IMR-90 (cell line): ENCODE measurements at places on chromosomes 2 and 18. TPM values are rescaled to one million over a fixed set of nuclear protein-coding genes. Genes with fewer than 3 reads are reported as not detected.
A peak's percentile ranks its signal among the peaks of the same experiment; 100 is the strongest.

CD207 gene
- not detected in 2 replicates for total RNA-seq

- H3K27me3 ChIP-seq, result peaks cover 4% of the 10 kb centered on the region
- DNase-seq, result no peak
- H3K36me3 ChIP-seq, result no peaks in the 10 kb centered on the region
- H3K4me1 ChIP-seq, result peaks cover 2% of the 10 kb centered on the region; the same call in 1 of the 2 replicates
- H3K4me3 ChIP-seq, result no peak overlapping the region
Observed at GRCh38 chr18:70221156-70221914, 15.8 kb upstream of the RTTN start.

DNA sequence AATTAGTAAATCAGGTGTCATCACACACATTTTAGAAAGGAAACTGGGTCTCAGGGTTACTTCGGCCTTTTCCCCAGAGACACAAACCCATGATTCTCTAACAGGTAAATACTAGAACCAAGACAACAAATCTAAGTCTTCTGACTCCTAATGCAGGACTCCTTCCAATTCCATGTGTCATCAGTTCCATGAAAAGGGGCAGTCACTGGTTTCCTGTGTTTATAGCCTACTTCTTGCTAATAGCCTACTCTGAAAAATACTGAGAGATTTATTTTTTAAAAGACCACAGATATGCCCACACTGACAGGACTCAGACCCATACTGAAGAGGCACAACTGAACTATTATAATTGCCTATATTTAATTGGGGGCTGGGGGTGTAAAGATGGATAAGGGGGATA, 33.0 kb downstream of the RAB1A start:
- H3K4me1 ChIP-seq, result no peaks in the 10 kb centered on the region; the same call in 1 of the 2 replicates
- H3K27me3 ChIP-seq, result no peaks in the 10 kb centered on the region
- no peak overlapping the region for H3K27ac ChIP-seq
- peak; percentile 65 for DNase-seq
- H3K36me3 ChIP-seq, result peaks cover 38% of the 10 kb centered on the region
- no peak overlapping the region for H3K4me3 ChIP-seq

DNA sequence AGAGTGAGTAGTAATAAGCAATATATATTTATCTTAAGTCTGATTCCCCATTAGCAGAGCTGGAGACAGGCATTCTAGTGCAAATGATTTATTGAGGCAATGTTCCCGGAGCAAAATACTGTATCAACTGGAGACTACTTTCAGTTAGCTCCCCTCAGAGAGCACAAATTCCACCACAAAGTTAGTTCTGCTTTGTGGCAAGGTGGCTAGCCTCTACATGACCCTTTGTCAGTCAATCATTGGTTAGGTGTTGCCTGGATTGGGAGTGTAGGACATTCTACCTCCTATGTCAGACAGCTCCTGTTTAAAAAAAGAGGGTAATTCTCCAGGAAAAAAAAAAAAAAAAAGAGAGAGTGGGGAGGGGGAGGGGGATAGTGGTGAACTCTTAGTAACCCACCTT, 402.2 kb downstream of the NR4A2 start:
- no peak for DNase-seq
- H3K4me3 ChIP-seq, result no peak overlapping the region
- no peaks in the 10 kb centered on the region for H3K4me1 ChIP-seq
- H3K27ac ChIP-seq, result no peak overlapping the region
- no peaks in the 10 kb centered on the region for H3K27me3 ChIP-seq

DNA sequence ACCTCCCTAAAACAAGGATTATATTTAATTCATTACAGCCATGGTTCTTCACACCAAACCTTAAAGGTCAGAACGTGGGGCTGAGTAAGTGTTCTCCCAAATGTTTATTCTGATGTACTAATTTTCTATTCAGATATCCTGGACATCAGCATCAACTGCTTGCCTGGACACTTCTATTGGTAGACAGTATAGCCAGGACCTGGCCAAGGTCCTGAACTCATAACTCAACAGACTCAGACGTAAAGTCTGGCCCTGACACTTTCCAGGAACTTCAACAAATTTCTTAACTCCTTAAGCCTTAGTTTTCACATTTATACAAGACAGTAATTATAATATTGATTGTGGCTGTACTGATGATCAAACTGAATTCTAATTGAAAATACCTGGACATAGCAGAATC, 89.1 kb downstream of the AKAIN1 start:
- no peak overlapping the region for H3K4me3 ChIP-seq
- no peak for DNase-seq
- no peaks in the 10 kb centered on the region for H3K27me3 ChIP-seq
- H3K4me1 ChIP-seq, result no peaks in the 10 kb centered on the region
- no peak overlapping the region for H3K27ac ChIP-seq
- no peaks in the 10 kb centered on the region for H3K36me3 ChIP-seq

DNA sequence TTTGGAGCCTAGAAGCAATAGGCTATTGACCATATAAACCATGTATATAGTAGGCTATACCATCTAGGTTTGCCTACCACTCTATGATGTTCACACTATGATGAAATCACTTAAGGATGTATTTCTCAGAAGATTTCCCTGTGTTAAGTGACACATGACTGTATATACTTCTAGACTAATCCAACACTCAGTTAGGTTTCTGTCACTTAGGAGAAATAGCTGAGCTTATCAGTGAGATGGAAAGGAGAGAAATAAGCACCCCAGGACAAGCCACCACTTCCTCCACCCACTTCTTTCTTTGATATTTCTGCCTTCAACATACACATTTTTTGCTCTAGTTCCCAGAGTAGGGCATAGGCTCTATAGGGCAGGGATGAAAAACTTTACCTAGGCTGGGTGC, 7.8 kb downstream of the PECR start:
- H3K36me3 ChIP-seq, result no peaks in the 10 kb centered on the region
- no peak overlapping the region for H3K4me3 ChIP-seq
- no peaks in the 10 kb centered on the region for H3K27me3 ChIP-seq
- DNase-seq, result no peak
- no peak overlapping the region for H3K27ac ChIP-seq
- no peaks in the 10 kb centered on the region for H3K4me1 ChIP-seq

DNA sequence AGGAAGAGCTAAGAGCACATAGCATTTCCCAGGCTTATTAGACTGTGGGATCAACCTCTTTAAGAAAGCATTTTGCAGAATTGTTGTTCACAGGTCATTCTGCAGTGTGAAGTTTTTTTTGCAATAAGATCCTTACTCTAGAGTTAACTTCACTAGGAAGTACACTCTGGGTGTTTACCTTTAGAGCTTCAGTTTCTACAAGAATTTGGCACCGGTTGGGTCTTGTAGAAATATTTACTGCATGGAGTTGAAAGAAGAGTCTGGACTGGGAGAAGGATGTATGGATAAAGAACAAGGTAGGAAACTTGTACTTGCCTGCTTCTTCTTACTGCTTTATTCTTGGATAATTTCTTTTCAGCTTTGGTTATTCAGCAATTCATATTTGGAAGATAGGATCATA, 944.9 kb upstream of the GYPC start:
- H3K27me3 ChIP-seq, result no peaks in the 10 kb centered on the region
- H3K36me3 ChIP-seq, result no peaks in the 10 kb centered on the region
- H3K27ac ChIP-seq, result no peak overlapping the region
- H3K4me1 ChIP-seq, result no peaks in the 10 kb centered on the region
- DNase-seq, result no peak
